A549 treated with DMSO at 1 μM for 4 hours (cell line): ENCODE measurements at places on chromosomes 2 and 18. TPM values are rescaled to one million over a fixed set of nuclear protein-coding genes. Genes with fewer than 3 reads are reported as not detected.

The SRD5A2 gene
- total RNA-seq, result 0.02 to 0.04 TPM (median 0.03 TPM) in 4 of 5 replicates, not detected in the other

The MATN3 gene
- 8.9 to 15.9 TPM (median 12.6 TPM) in 5 replicates for total RNA-seq

The ANKRD44 gene
- total RNA-seq, result 1.3 to 2.8 TPM (median 1.6 TPM) in 5 replicates

The FHOD3 gene
- total RNA-seq, result 2.3 to 2.8 TPM (median 2.4 TPM) in 5 replicates

The ABCB11 gene
- 0.01 to 0.03 TPM (median 0.02 TPM) in 3 of 5 replicates, not detected in the others for total RNA-seq

The MYL12B gene
- total RNA-seq, result 381 to 420 TPM (median 390 TPM) in 5 replicates

The HOXD8 gene
- 4.8 to 5.9 TPM (median 5.5 TPM) in 5 replicates for total RNA-seq

The SLC9A4 gene
- not detected in 5 replicates for total RNA-seq

The RND3 gene
- 55.6 to 70.9 TPM (median 62.1 TPM) in 5 replicates for total RNA-seq

The DNAJC5G gene
- not detected in 5 replicates for total RNA-seq

The COBLL1 gene
- total RNA-seq, result 3.1 to 5.1 TPM (median 4.1 TPM) in 5 replicates

The INHA gene
- total RNA-seq, result 0.38 to 0.57 TPM (median 0.52 TPM) in 5 replicates

The REG1B gene
- total RNA-seq, result not detected in 5 replicates

The SEMA4F gene
- total RNA-seq, result 8.6 to 13.7 TPM (median 11.2 TPM) in 5 replicates

The NAB1 gene
- 28.7 to 45.4 TPM (median 40.1 TPM) in 5 replicates for total RNA-seq

The IL36G gene
- not detected in 5 replicates for total RNA-seq

The CPO gene
- 0.09 to 0.19 TPM (median 0.17 TPM) in 3 of 5 replicates, not detected in the others for total RNA-seq

The CELF4 gene
- total RNA-seq, result 0.05 TPM in 1 of 5 replicates, not detected in the others

The NT5DC4 gene
- total RNA-seq, result not detected in 5 replicates

The TLX2 gene
- total RNA-seq, result 0.14 to 0.43 TPM (median 0.25 TPM) in 5 replicates

The FAHD2B gene
- total RNA-seq, result 10.8 to 12.7 TPM (median 11.6 TPM) in 5 replicates

The TMEM169 gene
- total RNA-seq, result 0.40 to 0.91 TPM (median 0.63 TPM) in 5 replicates

The ASNSD1 gene
- 35.9 to 42.4 TPM (median 38.8 TPM) in 5 replicates for total RNA-seq

The GREB1 gene
- 2.4 to 3.7 TPM (median 3.2 TPM) in 5 replicates for total RNA-seq

The ABCG8 gene
- total RNA-seq, result not detected in 5 replicates

The SLC4A3 gene
- 2.8 to 3.6 TPM (median 2.8 TPM) in 5 replicates for total RNA-seq

The THSD7B gene
- total RNA-seq, result not detected in 5 replicates

The M1AP gene
- not detected in 5 replicates for total RNA-seq

The FN1 gene
- 133 to 252 TPM (median 158 TPM) in 5 replicates for total RNA-seq

The FAM117B gene
- total RNA-seq, result 2.3 to 3.2 TPM (median 2.8 TPM) in 5 replicates

The POTEI gene
- 0.01 TPM in 1 of 5 replicates, not detected in the others for total RNA-seq

The TXNDC2 gene
- total RNA-seq, result 0.05 to 0.38 TPM (median 0.17 TPM) in 5 replicates

The REG3A gene
- not detected in 5 replicates for total RNA-seq

The ZNF638 gene
- 62.8 to 76.6 TPM (median 72.2 TPM) in 5 replicates for total RNA-seq

The RESP18 gene
- total RNA-seq, result not detected in 5 replicates

The SLC5A7 gene
- not detected in 5 replicates for total RNA-seq

The LOXL3 gene
- 0.25 to 0.55 TPM (median 0.40 TPM) in 5 replicates for total RNA-seq

The SULT1C2 gene
- 0.22 to 0.72 TPM (median 0.45 TPM) in 5 replicates for total RNA-seq

The CAMKMT gene
- 4.7 to 6.7 TPM (median 6.2 TPM) in 5 replicates for total RNA-seq

The RSAD2 gene
- 0.15 to 0.62 TPM (median 0.34 TPM) in 5 replicates for total RNA-seq

The UGT1A4 gene
- 0.07 TPM in 1 of 5 replicates, not detected in the others for total RNA-seq

The IL1R2 gene
- total RNA-seq, result 0.62 to 1.1 TPM (median 0.72 TPM) in 5 replicates

The MYO1B gene
- 70.5 to 85.6 TPM (median 82.7 TPM) in 5 replicates for total RNA-seq

The C2orf66 gene
- total RNA-seq, result 0.05 to 0.17 TPM (median 0.12 TPM) in 4 of 5 replicates, not detected in the other
